ENCODE measurements at places on chromosomes 16 and 17. TPM values are rescaled to one million over a fixed set of nuclear protein-coding genes. Genes with fewer than 3 reads are reported as not detected.

Gene CDRT15L2
- not detected for total RNA-seq

Gene KRT17
- not detected for total RNA-seq

Gene PDILT
- not detected for total RNA-seq

Gene TRPV2
- total RNA-seq = 10.5 TPM

Gene SMIM36
- total RNA-seq = not detected

Gene CLEC19A
- not detected for total RNA-seq

Gene RNF222
- not detected for total RNA-seq

Gene ZG16B
- not detected for total RNA-seq

Gene ABCC11
- not detected for total RNA-seq

Gene SYCE1L
- not detected for total RNA-seq

Gene C17orf50
- not detected for total RNA-seq

Gene ZSCAN10
- total RNA-seq = not detected

Gene KRT9
- not detected for total RNA-seq

GRCh38 chr16:27558932-27559331 is 9.0 kb downstream of the KATNIP start:
- no peaks in the 10 kb centered on the region for H3K36me3 ChIP-seq
- H3K27me3 ChIP-seq = no peaks in the 10 kb centered on the region
- no peak for DNase-seq
- no peak overlapping the region for H3K27ac ChIP-seq

DNA sequence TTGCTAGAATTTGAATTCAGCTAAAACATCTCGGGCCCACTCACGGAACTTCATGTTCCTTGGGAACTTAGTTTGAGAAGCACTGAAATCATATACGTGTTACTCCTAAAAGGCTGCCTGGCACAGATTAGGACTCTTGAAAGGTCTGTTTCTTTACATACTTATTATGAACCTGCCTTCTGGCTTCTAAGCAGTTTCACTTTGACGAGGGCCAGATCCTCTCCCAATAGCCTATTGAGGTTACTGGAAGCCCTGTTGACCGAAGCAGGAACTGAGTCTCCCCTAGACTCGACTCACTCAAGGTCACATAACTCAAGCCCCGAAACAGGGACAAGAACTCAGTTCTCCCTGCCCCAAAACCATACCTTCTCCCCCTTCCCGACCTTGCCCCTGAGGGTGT is 121.9 kb upstream of the PLCG2 start:
- H3K4me1 ChIP-seq = peaks cover 25% of the 10 kb centered on the region
- H3K27me3 ChIP-seq = no peaks in the 10 kb centered on the region
- H3K4me3 ChIP-seq = no peak overlapping the region

DNA sequence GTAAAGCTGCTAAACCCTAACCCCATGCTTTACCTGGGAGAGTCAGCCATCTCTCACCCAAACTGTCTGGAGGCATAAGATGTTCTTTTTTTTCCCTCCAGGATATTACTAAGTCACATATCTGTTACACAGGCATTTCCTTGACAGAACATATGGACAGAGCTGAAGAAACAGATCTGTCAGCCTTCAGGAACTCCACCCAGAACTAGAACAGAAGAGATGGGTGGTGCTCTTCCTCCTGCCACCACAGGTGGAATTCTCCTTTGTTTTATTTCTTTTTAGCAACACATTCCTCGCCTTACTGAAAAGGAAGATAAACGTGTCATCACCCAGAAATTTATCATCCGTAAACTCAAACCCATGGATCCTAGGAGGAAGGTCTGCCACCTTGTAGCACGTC is 8.8 kb downstream of the MYCBPAP start:
- no peak overlapping the region for H3K27ac ChIP-seq
- H3K27me3 ChIP-seq = no peaks in the 10 kb centered on the region
- no peak for DNase-seq

DNA sequence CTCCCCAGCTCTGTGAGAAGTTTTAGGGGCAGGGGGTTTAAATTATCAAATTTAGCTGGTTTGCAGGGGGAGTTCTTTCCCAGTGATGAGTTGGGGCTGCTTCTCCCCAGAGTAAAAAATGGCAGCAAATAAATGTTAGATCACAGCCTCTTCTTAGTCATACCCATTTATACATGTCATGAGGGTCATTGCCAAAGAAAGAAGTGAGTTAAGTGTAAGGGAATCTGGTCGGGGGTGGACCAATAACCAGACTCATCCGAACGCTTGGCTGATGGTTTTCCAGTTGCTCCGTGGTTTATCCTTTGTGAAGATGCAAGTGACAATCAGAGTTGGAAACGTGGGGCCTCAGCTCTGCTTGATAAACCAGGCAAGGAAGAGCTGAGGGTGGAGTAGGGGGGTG is 87.1 kb downstream of the PLXDC1 start:
- no peak overlapping the region for H3K4me3 ChIP-seq
- no peak overlapping the region for H3K27ac ChIP-seq

- H3K27me3 ChIP-seq = no peaks in the 10 kb centered on the region
- no peaks in the 10 kb centered on the region for H3K36me3 ChIP-seq
- H3K27ac ChIP-seq = no peak overlapping the region
- no peak overlapping the region for H3K4me3 ChIP-seq
Measured at GRCh38 chr16:79571903-79572535, 28.5 kb downstream of the MAF start.

DNA sequence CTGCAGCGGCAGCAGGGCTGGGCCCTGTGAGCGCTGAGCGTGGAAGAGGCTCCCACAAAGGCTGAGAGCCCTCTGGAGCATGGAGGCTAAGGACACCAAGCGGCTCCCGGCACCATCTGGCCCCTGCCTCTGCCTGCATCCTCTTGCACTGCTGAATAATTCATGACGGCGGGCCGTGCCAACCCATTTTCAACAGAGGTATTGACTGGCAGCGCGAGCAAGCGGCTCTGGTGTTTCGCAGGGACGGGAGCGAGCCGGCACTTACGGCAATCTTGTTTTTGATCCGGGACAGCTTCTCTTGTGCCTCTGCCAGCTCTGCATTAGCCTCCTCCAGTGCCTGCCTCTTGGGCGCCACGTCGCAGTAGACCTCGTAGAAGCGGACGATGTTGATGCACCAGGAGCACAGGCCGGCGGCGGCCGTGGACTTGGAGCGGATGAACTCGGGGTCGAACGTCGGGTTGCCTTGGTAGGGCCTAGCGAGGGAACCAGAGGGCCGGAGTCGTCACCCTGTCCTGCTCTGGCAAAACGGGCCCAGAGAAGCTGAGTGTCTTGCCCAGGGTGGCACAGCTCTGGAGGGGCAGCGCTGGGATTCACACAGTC is 80.4 kb downstream of the PGS1 start:
- no peak overlapping the region for H3K27ac ChIP-seq
- no peaks in the 10 kb centered on the region for H3K4me1 ChIP-seq
- no peaks in the 10 kb centered on the region for H3K27me3 ChIP-seq
- no peak overlapping the region for H3K4me3 ChIP-seq
- H3K36me3 ChIP-seq = no peaks in the 10 kb centered on the region

DNA sequence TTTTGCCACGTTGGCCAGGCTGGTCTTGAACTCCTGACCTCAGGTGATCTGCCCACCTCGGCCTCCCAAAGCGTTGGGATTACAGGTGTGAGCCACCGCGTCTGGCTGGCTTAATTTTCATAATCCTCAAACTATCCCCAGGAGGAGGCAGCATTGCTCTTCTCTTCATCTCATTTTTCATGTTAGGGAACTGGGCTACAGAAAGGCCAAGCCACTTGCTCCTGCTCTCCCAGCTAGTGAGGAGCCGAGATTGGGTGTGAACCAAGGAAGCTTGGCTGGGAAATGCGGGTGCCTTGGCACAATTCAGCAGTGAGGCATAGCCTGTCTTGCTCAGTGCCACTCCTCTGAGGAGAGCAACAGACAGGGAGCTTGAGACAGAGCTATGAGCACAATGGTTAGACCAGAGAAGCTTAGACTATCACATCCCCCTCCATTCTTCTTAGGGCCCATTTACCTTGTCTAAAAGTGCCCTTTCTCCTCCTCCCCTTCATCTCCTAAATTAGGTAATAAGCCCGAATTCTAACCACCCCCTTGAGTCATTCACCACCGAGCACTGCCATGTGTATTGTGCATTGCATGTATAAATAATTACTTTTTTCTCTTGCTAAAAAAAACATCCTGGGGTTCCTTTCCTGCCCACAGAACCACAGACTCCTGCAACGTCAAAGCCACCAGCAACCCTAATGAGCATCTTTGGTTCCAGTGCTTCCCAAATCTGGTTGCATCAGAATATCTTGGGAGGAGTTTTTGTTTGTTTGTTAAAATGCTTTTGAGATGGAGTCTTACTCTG is 20.0 kb upstream of the KIF19 start:
- H3K36me3 ChIP-seq = no peaks in the 10 kb centered on the region
- no peak overlapping the region for H3K4me3 ChIP-seq
- H3K27ac ChIP-seq = no peak overlapping the region
- no peak for DNase-seq

- no peaks in the 10 kb centered on the region for H3K4me1 ChIP-seq
- H3K27ac ChIP-seq = no peak overlapping the region
- H3K36me3 ChIP-seq = no peaks in the 10 kb centered on the region
- H3K27me3 ChIP-seq = no peaks in the 10 kb centered on the region
- no peak overlapping the region for H3K4me3 ChIP-seq
- DNase-seq = no peak
Measured at GRCh38 chr17:6474906-6475305, 30.7 kb downstream of the PIMREG start.

GRCh38 chr16:83992624-83993023 is 24.6 kb downstream of the NECAB2 start:
- no peaks in the 10 kb centered on the region for H3K4me1 ChIP-seq
- no peaks in the 10 kb centered on the region for H3K36me3 ChIP-seq
- H3K27me3 ChIP-seq = no peaks in the 10 kb centered on the region
- no peak overlapping the region for H3K4me3 ChIP-seq
- peak; percentile 25 for DNase-seq

DNA sequence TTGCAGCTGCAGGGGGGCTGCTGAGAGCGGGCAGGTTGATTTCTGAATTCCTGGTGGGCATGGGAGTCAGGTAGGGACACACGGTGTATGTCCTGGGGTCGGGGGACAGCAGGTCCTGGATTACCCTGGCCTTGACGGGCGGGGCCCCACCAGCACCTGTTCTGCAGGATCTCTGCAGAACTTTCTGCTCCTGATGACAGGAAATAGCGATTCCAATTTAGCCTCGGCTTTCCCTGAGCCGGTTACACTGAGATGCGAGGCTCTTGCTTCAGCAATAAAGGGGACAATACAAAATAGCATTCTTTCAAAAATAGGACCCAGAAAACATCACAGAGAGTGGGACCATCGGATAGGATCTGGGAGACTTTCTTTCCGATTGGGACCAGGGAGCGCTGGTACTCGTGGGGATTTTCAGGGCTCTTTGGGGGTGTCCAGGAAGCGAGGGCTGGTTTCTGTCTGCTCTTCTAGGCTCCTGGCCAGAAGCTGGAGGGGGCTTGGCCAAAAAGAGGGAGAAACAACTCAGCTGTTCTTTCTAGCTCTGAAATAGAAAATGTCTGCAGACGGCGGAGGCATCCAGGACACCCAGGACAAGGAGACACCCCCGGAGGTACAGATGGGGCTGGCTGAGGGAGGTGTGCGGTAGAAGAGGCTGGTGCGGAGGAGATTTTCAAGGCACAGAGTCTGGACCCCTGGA is 642 bp downstream of the ZNF205 start:
- no peaks in the 10 kb centered on the region for H3K27me3 ChIP-seq
- no peak for DNase-seq
- H3K36me3 ChIP-seq = no peaks in the 10 kb centered on the region

- no peaks in the 10 kb centered on the region for H3K27me3 ChIP-seq
- peaks cover 15% of the 10 kb centered on the region for H3K36me3 ChIP-seq
- H3K27ac ChIP-seq = no peak overlapping the region
Measured at GRCh38 chr16:12158428-12158827, 181.9 kb downstream of the SNX29 start.

- H3K27me3 ChIP-seq = no peaks in the 10 kb centered on the region
- peaks cover 30% of the 10 kb centered on the region for H3K4me1 ChIP-seq
- no peaks in the 10 kb centered on the region for H3K36me3 ChIP-seq
- no peak overlapping the region for H3K27ac ChIP-seq
Measured at GRCh38 chr17:21173543-21173942, 40.4 kb downstream of the TMEM11 start.

- H3K4me1 ChIP-seq = no peaks in the 10 kb centered on the region
- no peak for DNase-seq
- H3K36me3 ChIP-seq = no peaks in the 10 kb centered on the region
- no peak overlapping the region for H3K27ac ChIP-seq
- H3K4me3 ChIP-seq = no peak overlapping the region
Measured at GRCh38 chr16:52229471-52229870, 317.5 kb downstream of the TOX3 start.

- H3K4me3 ChIP-seq = no peak overlapping the region
- DNase-seq = no peak
- H3K27me3 ChIP-seq = no peaks in the 10 kb centered on the region
- H3K27ac ChIP-seq = no peak overlapping the region
Measured at GRCh38 chr16:75398333-75398732, 35.0 kb downstream of the CFDP1 start.

GRCh38 chr17:4840893-4841242 is 7.7 kb downstream of the MINK1 start:
- no peaks in the 10 kb centered on the region for H3K27me3 ChIP-seq
- no peak overlapping the region for H3K4me3 ChIP-seq
- no peak overlapping the region for H3K27ac ChIP-seq
- H3K4me1 ChIP-seq = no peaks in the 10 kb centered on the region
- no peaks in the 10 kb centered on the region for H3K36me3 ChIP-seq
- no peak for DNase-seq

GRCh38 chr16:14576069-14576468 is 54.0 kb downstream of the PARN start:
- no peak overlapping the region for H3K27ac ChIP-seq
- no peaks in the 10 kb centered on the region for H3K4me1 ChIP-seq
- H3K36me3 ChIP-seq = no peaks in the 10 kb centered on the region
- no peak for DNase-seq

- H3K4me3 ChIP-seq = no peak overlapping the region
- H3K27me3 ChIP-seq = no peaks in the 10 kb centered on the region
- H3K36me3 ChIP-seq = no peaks in the 10 kb centered on the region
- no peak overlapping the region for H3K27ac ChIP-seq
- no peak for DNase-seq
Measured at GRCh38 chr16:79509906-79510305, 90.6 kb downstream of the MAF start.
